Fibroblast of lung (primary cell): ENCODE measurements at places on chromosomes 2 and 18.
A peak's percentile ranks its signal among the peaks of the same experiment; 100 is the strongest.

DNA sequence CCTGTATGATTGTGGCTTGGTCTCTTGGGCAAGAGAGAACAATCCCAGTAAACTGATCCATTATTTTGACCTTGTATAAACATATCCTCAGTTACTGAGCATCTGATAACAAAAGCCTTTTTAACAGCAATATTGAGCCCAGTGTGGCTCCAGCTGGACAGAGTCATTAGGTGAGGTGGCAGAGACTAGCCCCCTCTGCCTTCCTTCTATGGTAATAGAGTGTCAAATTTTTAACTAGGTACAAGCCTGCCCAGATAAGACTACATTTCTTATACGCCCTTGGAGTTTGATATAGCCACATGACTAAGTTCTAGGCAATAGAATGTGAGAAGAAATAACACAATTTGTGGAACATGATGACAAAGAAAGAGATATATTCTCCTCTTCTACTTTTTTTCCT lies 56.2 kb downstream of the HNMT start:
- DNase-seq, result no peak

GRCh38 chr18:9113468-9114149 lies 11.1 kb downstream of the NDUFV2 start:
- no peak for DNase-seq

DNA sequence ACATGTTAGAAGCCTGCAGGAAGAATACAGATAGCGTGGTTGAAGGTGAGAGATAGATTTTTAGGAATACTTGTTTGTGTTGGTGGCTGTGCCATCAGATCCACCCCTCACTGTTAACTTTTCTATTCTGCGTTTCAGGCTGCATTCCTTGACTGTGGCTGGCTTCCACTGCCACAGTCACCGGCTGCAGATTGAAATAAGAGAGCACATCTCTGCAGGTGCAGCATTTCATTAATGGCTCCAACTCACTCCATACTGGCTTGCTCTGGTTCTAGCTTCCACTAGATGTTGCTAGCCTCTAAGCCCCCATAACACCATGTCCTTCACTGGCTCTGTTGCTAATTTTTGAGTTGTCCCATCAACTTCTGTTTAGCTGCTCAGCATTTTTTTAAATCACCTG lies 286.5 kb downstream of the CPS1 start:
- no peak for DNase-seq

GRCh38 chr2:129605646-129606045 lies 373.8 kb upstream of the RAB6C start:
- DNase-seq, result no peak

- DNase-seq, result no peak
Measured at GRCh38 chr2:23615216-23616020, 230.4 kb downstream of the KLHL29 start.

DNA sequence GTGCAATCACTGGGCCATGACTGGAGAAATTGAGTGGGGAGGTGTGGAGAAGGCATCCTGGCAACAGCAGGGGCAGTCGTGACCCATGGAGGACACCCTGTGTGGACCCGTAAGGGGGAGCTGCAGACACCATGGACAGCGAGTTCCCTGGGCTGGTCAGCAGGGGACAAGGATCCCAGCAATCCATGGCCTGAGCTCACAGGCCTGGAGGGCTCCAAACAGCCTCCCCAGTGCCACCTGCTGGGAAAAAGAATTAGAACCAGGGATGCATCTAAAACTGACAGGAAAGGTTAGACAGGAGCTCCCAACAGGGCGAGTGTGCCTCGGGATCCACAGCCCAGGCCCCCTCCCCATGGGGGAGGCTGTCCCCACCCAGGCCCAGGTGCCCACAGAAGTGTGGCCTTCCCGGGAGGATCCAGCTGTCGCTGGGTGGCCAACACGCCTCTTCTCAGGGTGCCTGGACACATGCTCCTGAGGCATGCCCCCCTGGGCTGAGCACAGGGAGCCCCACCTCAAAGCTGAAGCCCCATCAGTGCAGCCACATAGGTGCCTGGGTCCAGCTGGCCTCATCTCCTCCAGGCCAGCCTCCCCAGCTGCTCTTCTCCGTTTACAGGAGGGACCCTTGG lies 20.5 kb upstream of the KIF1A start:
- peak; percentile 65 for DNase-seq

DNA sequence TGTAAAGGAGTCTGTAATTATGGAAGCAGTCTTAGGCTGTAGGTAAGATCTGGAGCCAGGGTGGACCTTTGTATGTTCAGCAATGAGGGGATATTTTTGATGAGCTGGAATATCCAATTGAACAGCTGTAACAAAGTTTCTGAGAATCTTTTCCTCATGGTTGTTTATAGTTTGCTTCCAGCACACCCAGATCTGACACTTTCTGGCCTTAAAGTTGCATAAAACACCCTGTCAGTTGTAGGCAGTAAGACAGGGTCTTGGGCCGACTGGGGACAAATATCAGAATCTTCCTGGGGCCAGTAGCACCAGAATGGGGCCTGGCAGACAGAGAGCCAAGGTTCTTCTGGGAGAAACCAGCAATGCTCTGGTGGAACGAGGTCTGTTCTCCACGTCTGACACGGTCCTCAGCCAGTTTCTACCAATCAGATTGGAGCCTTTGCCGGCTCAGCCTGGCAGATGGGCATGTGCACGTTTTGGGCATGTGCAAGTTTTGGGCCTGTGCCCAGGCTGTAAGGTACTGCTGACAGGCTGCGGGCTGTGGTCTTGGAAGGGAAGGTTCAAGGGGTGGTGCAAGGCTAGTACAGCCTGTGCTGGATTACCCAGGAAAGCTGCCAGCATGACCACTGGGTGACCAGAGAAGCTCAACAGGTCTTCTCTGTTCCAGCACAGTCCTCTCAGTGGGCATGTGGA lies 89.8 kb downstream of the PRKCE start:
- DNase-seq, result peak; percentile 59

- no peak for DNase-seq
Measured at GRCh38 chr2:238126775-238127164, 11.7 kb upstream of the KLHL30 start.

GRCh38 chr2:206079699-206080465 lies 6.1 kb downstream of the INO80D start:
- DNase-seq, result no peak

DNA sequence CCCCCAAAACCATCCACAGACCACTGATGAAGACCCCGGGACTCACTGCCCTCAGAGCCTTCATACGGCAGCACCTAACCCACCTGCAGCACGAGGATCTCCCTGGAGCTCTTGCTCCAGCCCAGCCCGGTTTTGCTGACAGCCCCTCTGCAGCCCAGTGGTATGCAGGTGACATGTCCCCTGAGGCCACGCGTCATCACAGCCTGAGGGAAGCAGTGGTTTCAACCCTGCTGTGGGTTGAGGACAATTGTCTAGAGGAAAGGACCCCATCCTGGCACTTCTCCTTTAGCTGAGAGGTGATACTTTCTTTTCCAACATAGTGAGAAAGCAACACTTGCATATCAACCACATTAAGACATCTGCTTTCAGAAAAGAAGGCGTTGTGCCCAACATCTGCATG lies 134.0 kb downstream of the SEPTIN10 start:
- no peak for DNase-seq

- no peak for DNase-seq
Measured at GRCh38 chr2:86485103-86485502, 43.9 kb downstream of the KDM3A start.

DNA sequence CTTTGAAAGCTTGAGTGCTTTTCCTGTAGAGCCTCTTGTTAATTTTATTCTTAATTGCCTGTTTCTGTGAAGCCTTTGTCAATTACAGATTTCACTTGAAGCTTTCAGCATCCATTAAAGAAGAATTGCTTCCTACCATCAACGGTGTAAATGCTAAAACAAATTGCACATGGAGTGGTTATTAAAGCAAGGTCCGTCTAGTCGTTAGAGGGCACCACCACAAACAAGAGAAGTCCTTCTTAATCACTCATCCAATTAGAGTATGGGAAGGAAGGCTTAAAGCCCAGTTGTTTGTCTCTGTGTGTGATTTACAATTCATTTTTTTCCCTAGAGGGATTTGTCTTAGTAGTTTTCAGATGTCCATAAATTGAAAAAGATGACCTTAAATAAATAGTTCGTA lies 1.6 kb downstream of the KCNJ3 start:
- no peak for DNase-seq

GRCh38 chr18:37519510-37520135 lies 46.0 kb downstream of the CELF4 start:
- DNase-seq, result no peak

GRCh38 chr2:10086950-10087349 lies 6.7 kb upstream of the CYS1 start:
- DNase-seq, result no peak

DNA sequence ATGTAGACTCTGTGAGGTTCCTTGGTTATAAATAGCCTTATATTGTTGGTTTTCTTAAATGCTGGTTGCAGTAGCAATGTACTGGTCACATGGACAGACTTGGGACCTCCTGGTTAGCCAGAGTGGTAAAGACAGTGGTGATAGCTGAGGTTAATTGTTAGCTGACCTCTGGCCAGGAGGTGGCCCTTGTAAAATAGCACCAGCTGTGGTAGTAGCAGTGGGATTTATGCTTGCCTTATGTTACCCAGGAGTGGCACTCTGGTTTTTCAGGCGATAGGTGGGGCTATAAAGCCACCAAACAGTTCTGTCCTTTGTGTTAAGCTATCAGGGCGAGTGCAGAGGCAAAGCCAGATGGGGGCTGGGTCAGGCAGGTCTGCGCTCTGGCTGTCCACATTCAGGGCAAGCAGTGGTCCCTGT lies 94.8 kb upstream of the SRD5A2 start:
- DNase-seq, result no peak

DNA sequence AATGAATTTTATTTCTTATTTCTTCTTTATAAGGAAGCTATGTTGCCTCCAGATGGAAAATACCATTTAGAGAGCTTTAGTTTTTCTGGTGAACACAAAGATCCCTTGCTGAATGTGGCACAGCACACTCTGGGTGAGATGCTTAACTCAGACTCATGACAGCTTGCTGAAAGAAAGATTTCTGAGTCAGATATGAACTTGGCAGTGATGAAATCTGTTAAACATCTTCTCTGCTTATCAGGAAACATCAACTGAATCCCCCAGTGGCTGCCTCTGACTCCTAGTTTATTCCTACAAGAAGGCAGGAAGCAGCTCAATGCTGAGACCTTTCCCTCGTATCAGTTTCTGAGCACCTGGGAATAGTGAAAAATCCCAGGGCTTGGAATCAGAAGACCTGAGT lies 162.8 kb downstream of the OSR1 start:
- no peak for DNase-seq

DNA sequence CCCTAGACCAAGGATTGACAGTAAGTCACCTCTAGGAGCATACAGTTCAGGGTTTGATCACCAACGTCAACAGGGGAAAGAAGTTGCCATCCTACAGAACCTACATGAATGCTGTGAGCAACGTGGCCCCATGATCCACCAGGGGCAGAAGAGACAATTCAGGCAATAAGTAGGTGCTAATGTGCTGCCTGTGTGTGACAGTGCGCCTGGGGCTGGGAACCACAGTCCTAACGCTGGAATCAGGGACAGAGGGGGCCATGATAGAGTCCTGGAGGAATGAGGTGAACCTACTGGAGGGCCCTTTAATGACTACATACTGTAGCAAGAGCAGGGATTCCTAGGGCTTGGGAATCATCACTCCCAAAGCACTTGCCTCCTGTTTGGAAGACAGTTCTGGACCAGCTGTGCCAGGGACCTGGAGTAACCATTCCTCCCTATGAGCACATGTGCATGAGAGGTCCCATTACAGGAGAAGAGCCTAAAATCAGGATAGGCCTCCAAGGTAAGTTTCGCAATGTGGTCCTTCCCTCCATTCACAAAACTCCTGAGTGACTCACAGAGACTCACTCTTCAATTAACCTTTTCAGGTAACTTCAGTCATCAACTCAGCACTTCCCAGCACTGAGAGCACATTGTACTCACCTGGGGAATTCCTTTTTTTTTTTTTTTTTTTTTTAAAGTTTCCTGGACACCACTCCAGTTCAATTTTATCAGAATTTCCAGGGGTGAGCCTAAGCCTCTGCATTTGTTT lies 214.0 kb downstream of the TMEM163 start:
- no peak for DNase-seq

GRCh38 chr2:238284802-238285515 lies 3.5 kb downstream of the PER2 start:
- DNase-seq, result no peak

- DNase-seq, result no peak
Measured at GRCh38 chr2:59578349-59578748, 975.1 kb downstream of the BCL11A start.

GRCh38 chr2:143955401-143956065 lies 564.4 kb downstream of the ZEB2 start:
- DNase-seq, result peak; percentile 80
